Muscle of arm (tissue), 14 donors: ENCODE measurements at places on chromosomes 1 and 21. TPM values are rescaled to one million over a fixed set of nuclear protein-coding genes. Genes with fewer than 3 reads are reported as not detected.

AMY1A gene
- polyA plus RNA-seq, result 0.47 TPM

SYT2 gene
- polyA plus RNA-seq, result 0.41 TPM

- DNase-seq, result no peak
Measured at GRCh38 chr21:28624626-28625025, 368.1 kb downstream of the LTN1 start.

ALG14 gene
- polyA plus RNA-seq, result 5.4 TPM

DNA sequence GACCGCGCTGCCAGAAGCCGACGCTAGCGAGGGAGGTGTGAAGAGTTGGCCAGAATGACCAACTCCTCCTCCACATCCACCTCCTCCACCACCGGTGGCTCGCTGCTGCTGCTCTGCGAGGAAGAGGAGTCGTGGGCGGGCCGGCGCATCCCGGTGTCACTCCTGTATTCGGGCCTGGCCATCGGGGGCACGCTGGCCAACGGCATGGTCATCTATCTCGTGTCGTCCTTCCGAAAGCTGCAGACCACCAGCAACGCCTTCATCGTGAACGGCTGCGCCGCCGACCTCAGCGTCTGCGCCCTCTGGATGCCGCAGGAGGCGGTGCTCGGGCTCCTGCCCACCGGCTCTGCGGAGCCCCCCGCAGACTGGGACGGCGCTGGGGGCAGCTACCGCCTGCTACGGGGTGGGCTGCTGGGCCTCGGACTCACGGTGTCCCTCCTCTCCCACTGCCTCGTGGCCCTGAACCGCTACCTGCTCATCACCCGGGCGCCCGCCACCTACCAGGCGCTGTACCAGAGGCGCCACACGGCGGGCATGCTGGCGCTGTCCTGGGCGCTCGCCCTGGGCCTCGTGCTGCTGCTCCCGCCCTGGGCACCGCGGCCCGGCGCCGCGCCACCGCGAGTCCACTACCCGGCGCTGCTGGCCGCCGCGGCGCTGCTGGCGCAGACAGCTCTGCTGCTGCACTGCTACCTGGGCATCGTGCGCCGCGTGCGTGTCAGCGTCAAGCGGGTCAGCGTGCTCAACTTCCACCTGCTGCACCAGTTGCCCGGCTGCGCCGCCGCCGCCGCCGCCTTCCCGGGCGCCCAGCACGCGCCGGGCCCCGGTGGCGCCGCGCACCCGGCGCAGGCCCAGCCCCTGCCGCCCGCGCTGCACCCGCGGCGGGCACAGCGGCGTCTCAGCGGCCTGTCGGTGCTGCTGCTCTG, 1.2 kb downstream of the GPR88 start:
- DNase-seq, result no peak
